Chondrocyte (in vitro differentiated cells): ENCODE measurements at places on chromosomes 16 and 17. TPM values are rescaled to one million over a fixed set of nuclear protein-coding genes. Genes with fewer than 3 reads are reported as not detected.

The CTRB1 gene
- not detected in 3 replicates for total RNA-seq

DNA sequence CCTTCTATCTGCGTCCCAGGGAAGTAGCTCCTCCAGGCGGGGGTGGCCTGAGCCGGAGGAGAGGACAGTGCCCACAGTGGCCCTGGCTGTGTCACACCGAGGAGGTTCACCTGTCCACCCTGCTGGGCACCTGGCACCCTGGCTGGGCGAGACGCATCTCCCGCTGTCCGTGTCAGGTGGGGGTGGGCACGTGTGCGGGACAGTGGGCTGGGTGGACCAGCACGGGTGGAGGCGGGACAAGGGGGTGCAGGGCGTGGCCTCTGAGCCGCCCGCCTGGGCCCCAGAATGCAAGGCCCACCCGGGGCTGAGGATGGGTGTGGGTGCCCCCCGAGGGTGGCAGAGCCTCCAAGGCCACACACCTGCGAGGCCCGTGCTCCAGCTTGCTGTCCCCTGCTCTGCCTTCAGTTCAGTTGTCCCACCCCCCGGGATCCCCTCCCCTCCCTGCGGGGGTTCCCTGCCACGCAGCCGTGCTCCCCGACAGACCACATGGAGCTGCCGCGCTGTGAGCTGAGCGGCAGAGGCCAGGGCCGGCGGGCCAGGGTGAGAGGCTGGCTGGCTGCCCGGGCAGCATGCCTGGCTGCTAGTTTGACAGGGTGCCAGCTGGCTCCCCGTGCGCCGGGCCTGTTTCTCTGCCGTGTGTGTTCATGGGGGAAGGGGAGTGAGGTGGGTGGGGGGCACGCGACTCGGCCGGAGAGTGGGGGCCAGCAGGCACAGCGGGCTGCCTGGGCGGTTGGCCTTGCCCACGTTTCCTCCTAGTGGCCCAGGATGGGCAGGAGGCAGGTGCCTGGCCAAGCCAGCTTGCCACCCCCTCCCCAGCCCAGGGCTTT lies 33.9 kb downstream of the BAHCC1 start:
- H3K4me3 ChIP-seq: no peak overlapping the region
- H3K36me3 ChIP-seq: no peaks in the 10 kb centered on the region
- H3K27ac ChIP-seq: peak overlapping the region; percentile 41
- no peak for DNase-seq
- peaks cover 32% of the 10 kb centered on the region for H3K4me1 ChIP-seq

The IRX5 gene
- total RNA-seq: 1.0 to 2.5 TPM (median 1.5 TPM) in 3 replicates

- H3K27ac ChIP-seq: no peak overlapping the region
- H3K4me1 ChIP-seq: no peaks in the 10 kb centered on the region
- H3K27me3 ChIP-seq: peaks cover 23% of the 10 kb centered on the region
- no peak overlapping the region for H3K4me3 ChIP-seq
These were observed 165.0 kb upstream of the ELAC2 start for GRCh38 chr17:13182854-13183253.

The GNG13 gene
- not detected in 3 replicates for total RNA-seq

GRCh38 chr16:82259731-82260130 lies 89.7 kb upstream of the MPHOSPH6 start:
- H3K36me3 ChIP-seq: no peaks in the 10 kb centered on the region
- H3K27ac ChIP-seq: no peak overlapping the region

- peaks cover 1% of the 10 kb centered on the region for H3K36me3 ChIP-seq
- no peak for DNase-seq
- H3K4me3 ChIP-seq: no peak overlapping the region
- H3K27me3 ChIP-seq: no peaks in the 10 kb centered on the region
These were observed 6.0 kb downstream of the TBC1D24 start for GRCh38 chr16:2480948-2481347.
